ENCODE measurements at places on chromosomes 12 and 14.

- DNase-seq = no peak
Measured at GRCh38 chr12:131896811-131897270, 2.4 kb downstream of the ULK1 start.

GRCh38 chr12:74539765-74540526 lies 2.3 kb downstream of the ATXN7L3B start:
- no peak for DNase-seq

- no peak for DNase-seq
Measured at GRCh38 chr14:88468406-88468805, 82.9 kb downstream of the SPATA7 start.

- DNase-seq = no peak
Measured at GRCh38 chr12:43306066-43306465, 245.9 kb downstream of the ADAMTS20 start.

DNA sequence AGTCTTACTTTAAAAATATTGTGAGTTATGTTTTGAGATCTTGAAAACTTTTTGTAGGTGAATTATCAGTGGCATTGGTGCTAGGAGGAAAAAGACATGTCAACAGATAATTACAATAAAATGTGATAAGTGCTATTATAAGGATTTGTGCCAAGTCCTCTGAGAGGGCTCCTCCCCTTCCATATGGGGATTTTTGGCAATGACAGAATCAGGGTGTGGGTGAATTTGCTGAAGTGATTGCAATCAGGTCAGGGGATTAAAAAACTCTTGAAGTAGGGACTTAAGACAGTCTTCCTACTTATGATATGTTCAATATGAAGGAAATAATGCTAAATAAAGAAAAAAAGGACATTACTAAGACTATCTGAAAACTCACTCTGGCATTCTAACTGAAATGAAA lies 122.5 kb downstream of the SLC15A5 start:
- no peak for DNase-seq

- DNase-seq = no peak
Measured at GRCh38 chr12:93972411-93973208, 175.8 kb upstream of the PLXNC1 start.

DNA sequence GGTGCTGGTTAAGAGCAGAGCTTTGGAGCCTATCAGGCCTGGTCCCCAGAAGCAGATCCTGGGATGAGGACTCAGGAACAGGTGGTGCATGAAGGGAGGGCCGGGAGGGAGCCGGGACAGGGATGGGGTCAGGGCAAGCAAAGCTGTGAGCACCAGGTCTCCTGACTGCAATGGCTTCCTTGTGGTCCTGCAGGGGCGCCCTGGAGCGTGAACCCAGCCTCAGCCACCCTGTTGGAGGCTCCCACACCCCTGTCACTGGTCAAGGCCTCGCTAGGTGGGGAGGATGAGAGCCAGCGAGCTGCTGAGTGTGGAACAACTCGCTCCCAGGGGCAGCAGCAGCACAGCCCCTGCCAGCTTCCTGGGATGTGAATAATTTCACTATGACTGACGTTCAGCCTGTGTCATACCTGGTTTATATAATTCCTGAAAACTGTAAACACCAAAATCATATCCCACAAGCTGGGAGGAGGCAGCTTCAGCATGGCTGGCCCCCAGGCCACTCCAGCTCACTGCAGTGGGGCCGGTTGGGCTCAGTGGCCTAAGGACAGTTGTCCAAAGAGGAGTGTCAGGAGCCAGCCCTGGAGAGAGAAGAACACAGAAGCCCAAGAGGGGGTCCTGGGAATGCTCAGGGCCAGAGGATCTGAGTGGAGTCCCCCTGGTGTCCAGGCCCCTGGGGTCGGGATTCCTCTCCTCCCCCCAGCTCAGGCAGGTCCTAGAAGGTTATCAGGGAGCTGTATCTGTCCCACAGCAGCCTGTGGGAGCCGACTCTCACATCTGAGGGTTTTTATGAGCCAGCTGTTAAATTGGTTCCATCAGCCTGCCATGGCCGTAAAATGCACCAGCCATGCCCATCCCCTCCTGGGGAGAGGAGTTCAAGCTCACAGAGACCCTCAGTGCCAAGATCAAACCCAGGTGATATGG lies 272.9 kb downstream of the ADGRD1 start:
- DNase-seq = no peak

DNA sequence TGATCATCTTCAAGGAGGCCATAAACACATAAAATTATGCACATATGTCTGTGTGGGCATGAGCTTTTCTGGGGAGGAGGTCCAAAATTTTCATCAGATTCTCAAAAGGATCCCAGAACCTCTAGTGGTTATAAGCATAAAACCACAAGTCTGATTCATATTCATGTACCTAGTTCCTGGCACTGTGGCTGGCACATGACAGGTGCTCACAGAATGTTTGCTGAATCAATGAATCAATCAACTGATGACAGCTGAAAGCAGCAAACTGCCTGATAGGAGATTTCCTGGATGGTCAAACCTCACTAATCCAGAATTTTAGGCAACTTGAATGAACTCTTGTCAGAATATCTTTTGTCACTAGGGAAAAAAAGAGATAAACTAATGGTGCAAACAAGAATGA lies 13.5 kb upstream of the CMKLR1 start:
- DNase-seq = no peak
